Activated CD4-positive, alpha-beta T cell treated with anti-CD3 and anti-CD28 coated beads, Interleukin-2, amount 50 U/mL, for 16 hours (primary cell): ENCODE measurements at places on chromosomes 4 and X.

DNA sequence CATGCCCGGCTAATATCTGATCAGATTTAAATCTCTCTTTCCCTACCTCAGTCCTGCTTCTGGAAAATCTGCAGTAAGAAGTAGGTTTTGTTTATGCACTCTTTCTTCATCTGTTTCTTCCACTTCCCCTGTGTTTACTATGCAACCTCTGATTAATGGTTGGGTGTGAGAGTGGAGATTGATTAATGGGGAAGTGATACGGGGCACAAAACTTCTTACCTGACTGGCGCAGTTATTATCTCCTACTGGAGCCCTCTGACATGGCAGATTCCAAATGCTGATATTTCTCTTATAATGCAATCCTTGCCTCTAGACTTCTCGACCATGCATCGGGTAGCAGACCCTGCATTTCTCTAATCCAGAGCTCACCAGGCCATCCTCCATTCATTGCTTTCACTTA lies 60.2 kb upstream of the HPGD start:
- no peak for DNase-seq

- DNase-seq: no peak
These were observed 535.3 kb upstream of the RPS6KA3 start for GRCh38 chrX:20802036-20802435.

- DNase-seq: no peak
These were observed 61.3 kb downstream of the SEPTIN11 start for GRCh38 chr4:77010841-77011354.

DNA sequence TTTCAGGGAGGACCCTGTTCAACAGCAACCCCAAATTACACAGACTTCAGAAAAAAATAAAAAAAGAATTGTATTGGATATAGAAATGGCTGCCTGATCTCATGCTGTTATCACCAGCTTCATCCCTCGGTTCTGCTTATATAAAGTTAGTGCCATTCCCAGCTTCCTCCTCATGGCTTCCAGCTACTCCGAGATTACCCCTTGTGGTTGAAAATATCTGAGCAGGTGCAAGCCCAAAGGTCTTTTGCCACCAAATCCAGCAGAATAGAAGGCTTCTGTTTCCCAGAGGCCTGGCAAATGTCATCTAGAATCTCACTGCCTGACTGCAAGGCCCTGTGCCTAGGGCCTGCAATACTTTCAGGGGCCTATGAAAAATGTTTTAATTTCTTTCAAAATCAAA lies 13.8 kb upstream of the HPGDS start:
- no peak for DNase-seq

- no peak for DNase-seq
These were observed 35.5 kb upstream of the MGST2 start for GRCh38 chr4:139630126-139630495.

- DNase-seq: peak; percentile 13
These were observed 191.2 kb downstream of the RRAGB start for GRCh38 chrX:55908661-55909212.

- no peak for DNase-seq
These were observed 41.3 kb upstream of the UGT2B4 start for GRCh38 chr4:69536980-69537379.

DNA sequence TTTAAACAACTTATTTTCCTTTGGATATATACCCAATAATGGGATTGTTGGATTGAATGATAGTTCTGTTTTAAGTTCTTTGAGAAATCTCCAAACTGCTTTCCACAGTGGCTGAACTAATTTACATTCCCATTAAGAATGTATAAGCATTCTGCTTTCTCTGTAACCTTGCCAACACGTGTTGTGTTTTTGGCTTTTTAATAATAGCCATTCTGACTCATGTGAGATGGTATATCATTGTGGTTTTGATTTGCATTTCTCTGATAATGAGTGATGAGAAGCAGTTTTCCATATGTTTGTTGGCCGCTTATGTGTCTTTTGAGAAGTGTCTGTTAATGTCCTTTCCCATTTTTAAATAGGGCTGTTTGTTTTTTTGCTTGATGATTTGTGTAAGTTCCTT lies 155.6 kb upstream of the PITX2 start:
- no peak for DNase-seq

- no peak for DNase-seq
These were observed 93.6 kb downstream of the HHIP start for GRCh38 chr4:144739511-144740033.

- no peak for DNase-seq
These were observed 190.3 kb downstream of the DHX15 start for GRCh38 chr4:24394041-24394440.

GRCh38 chr4:31391976-31392375 lies 671.8 kb downstream of the PCDH7 start:
- DNase-seq: no peak

GRCh38 chr4:148986951-148987350 lies 544.7 kb upstream of the NR3C2 start:
- DNase-seq: no peak

DNA sequence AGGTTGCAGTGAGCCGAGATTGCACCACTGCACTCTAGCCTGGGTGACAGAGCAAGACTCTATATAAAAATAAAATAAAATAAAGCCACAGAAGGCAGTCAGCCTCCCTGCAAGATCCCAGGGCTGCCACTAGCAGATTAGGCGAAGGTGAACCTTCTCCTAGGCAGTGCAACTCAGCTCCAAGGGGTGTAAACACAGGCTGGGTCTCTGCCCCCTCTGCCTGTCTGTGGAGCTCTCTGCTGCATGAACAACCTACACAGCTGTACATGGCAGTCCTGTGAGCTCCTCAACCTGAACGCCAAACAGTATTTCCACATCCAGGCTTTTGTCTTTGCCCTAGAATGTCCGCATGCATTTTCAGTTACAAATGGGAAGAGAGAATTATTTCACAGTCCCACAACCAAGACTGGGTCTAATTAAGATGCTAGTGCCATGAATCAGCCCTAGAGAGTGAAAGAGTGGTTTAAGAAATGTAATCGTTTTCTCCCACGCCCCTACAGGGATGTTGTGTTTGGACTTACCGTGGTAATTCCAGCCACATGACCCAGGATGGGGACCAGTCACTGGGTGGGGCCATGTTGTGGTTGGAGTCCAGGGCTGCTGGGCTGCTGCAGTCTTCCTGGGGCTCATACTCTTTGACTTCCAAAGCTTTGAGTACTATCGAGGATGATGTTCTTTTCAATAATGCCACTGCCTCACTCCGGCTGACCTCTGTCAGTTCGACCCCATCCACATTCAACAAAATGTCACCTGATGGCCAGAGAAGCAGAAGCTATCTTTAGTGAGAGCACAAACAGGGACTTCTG lies 99.0 kb downstream of the FIP1L1 start:
- no peak for DNase-seq

GRCh38 chr4:126306152-126306869 lies 991.6 kb downstream of the FAT4 start:
- no peak for DNase-seq

GRCh38 chrX:69137371-69138117 lies 27.7 kb downstream of the PJA1 start:
- DNase-seq: no peak

GRCh38 chrX:101619364-101619763 lies 1.6 kb upstream of the ARMCX6 start:
- no peak for DNase-seq
